ENCODE measurements at places on chromosomes 4 and X. TPM values are rescaled to one million over a fixed set of nuclear protein-coding genes. Genes with fewer than 3 reads are reported as not detected.

FGD1 gene
- 5.8 TPM for total RNA-seq

ZNF630 gene
- total RNA-seq, result not detected

SLC25A53 gene
- 3.4 TPM for total RNA-seq

TMPRSS11A gene
- not detected for total RNA-seq

ERAS gene
- not detected for total RNA-seq

NSG1 gene
- total RNA-seq, result 0.12 TPM

SGMS2 gene
- total RNA-seq, result 36.6 TPM

Measured in HCT116 (cell line).